ENCODE measurements at places on chromosomes 6 and 20. TPM values are rescaled to one million over a fixed set of nuclear protein-coding genes. Genes with fewer than 3 reads are reported as not detected.

The CD109 gene
- polyA plus RNA-seq, result 20.9 TPM

DNA sequence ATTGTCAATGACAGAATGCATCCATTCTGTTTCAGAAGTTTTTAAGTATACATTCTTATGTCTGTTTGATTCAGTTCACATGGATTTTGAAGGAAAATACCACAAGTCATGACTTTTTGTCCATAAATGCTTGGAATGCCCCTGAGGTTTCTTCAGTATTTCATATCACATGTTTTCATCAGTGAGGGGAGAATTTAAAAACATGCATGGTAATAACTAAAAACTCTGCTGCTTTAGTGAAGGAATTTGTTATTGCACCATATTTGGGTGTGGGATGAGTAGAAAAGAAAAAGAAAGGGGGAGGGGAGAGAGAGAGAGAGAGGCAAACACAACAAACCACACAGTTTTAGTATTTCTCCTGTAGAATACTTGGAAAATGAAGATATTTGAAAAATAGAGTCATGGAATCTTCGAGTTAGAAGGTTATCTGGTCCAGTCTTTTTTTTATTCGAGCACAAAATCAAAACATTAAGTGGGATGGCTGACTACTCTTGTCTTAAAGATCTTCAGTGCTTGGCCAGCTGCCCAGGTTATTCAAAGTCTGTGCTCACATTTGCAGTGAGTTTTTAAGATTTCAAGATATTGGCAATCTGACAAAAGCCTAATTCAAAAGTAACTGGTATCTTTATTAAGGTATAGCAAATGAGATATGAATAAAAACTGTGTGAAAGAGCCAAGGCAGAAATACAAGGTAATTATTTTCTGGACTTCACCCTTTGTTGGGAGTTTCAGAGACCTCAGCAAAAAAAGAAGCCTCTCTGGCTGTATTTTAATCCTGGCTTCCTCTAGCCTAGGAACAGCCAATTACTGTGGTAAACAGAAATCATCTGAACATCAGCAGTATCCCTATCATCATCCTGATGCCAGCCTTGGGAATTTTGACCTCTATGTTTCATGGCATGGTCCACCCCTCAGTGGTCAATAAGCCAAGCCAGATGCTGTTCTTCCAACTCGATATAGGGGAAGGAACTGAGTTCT, 687.9 kb upstream of the CITED2 start:
- peak; percentile 54 for DNase-seq

DNA sequence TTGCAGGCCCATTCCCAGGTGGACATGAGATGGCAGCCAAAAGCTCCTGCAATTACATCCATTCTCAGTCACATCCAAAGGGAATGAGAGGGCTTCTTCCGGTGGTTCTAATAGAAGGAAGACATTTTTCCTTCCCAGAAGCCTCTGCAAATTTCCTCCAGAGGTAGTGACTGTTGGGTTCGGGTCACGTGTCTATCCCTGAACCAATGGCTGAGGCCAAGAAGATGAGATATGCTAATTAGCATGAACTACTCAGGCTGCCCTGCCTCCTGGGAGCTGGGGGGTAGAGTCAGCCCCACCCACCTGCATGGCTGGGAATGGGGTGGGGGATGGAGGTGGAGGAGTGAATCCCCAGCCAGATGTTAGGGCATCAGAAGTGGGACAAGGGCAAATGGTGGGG, 61.3 kb upstream of the IYD start:
- DNase-seq, result no peak

- DNase-seq, result peak; percentile 45
These were observed 148.2 kb downstream of the LAMA2 start for GRCh38 chr6:129031051-129031599.

DNA sequence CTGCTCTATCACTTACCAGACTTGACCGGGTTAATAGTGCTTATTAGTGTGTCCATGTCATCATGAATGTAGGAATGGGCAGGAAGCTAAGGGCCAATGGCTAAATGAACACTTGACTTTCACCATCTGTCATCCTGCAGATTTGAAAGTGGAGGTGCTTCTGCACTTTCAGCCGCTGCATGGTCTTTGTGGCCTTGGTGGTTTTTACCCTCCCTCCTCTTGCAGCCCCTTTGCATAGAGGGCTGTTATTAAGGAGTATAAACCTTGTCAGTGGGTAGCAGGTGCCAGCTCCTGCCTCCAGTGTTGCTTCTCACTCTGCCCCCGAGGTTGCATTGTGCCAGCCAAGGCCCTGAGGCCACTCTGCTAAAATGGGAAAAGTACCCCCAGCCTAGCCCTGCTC, 122.2 kb upstream of the TNFAIP3 start:
- no peak for DNase-seq

DNA sequence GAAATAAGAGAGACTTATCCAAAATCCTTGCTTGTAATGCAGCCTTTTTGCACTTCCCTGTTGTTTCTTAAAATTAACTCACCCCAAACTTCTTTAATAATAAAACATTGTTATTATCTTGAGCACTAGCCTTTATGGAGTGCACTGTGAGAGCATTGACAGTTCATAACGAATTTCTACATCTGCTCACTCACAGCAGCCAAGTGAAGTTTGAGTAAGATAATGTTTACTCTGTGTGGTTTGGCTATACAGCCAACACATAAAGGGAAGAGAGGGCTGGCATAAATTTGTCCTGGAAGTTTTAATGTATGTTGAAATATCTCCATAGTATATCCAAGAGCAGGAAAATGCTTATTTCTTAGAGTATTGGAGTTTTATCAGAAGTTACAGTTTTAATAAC, 227.9 kb downstream of the FRK start:
- DNase-seq, result peak; percentile 47

DNA sequence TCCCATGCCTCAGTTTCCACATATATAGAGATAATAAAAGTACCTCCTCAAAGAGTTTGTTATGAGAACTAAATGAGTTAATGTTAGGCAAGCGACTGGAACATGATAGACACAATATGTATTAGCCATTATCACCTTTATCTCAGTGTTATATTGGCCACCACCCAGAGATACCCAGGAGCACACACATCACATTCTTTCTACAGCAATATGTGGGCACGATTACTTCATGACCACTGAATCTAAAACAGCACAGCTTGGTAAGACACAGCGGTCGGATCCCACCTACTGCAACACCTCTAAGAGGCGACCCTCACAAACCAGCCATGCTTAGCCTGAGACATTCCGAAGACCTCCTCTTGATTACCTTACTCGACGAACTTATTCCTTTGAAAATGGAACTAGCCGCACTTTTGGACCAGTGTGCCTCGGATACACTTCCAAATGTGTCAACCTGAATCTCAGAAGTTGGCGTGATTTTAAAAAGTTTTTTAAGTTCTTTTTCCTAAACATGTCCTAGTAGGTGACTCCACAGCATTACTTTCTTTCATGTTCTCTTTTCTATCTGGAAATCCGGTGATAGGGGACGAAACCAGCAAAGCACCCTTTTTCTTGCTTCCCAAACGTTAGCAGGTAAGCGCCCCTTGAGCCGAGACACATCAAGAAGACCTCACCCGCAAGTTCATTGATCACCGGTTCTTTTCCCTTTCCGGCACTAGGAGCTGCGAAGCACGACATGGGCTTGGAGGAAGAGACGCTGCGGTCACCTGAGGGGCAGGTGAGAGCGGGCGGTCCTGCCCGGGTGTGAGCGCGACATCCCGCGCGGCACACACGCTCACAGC, 923 bp downstream of the GMDS start:
- no peak for DNase-seq

DNA sequence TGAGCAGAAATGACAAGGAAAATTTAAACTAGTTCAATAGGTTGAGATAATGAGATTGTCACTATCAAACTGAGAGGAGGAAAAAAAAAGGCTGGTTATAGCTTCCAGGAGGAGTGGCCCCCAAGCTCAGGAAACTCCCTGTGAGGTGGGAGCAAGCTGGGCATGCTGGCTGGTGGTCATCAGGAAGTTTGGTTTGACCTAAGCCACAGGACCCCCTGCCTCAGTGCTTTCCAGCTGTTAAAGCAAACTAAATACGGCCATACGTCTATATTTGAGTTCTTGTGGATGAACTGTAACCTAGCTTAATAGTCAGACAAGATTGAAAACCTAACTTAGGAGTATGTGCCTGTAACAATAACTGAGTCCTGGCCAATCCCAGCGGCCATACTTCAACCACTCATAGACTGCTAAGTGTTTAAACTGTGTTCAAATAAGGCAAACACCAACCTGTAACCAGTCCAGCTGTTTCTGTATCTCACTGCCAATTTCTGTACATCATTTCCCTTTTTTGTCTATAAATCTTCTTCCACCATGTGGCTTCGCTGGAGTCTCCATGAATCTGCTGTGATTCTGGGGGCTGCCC, 24.6 kb upstream of the ZBTB24 start:
- no peak for DNase-seq

All from left lung (tissue), 14 donors.